CD4-positive, CD25-positive, alpha-beta regulatory T cell (primary cell): ENCODE measurements at places on chromosomes 2 and 18. TPM values are rescaled to one million over a fixed set of nuclear protein-coding genes. Genes with fewer than 3 reads are reported as not detected.

Gene CHRND
- not detected for total RNA-seq

Gene RESP18
- total RNA-seq: not detected

Gene FBXO48
- 2.7 TPM for total RNA-seq

Gene TMEM169
- 4.6 TPM for total RNA-seq

Gene FER1L5
- not detected for total RNA-seq

Gene CD8B2
- total RNA-seq: not detected

Gene SLC4A5
- 12.7 TPM for total RNA-seq

Gene ANKRD30B
- not detected for total RNA-seq

Gene ANKZF1
- total RNA-seq: 123 TPM

Gene SPAST
- total RNA-seq: 20.2 TPM

Gene MAP3K19
- total RNA-seq: not detected

Gene EFR3B
- 0.10 TPM for total RNA-seq

Gene ALPG
- not detected for total RNA-seq

Gene NPHP1
- total RNA-seq: not detected

Gene RGPD4
- not detected for total RNA-seq

Gene ABCA12
- not detected for total RNA-seq

Gene DYNAP
- not detected for total RNA-seq

Gene SCN7A
- not detected for total RNA-seq

Gene GNLY
- total RNA-seq: 2.4 TPM

Gene MARCHF4
- not detected for total RNA-seq

Gene COL4A4
- total RNA-seq: not detected

Gene SERPINB12
- total RNA-seq: not detected

Gene SERPINB2
- not detected for total RNA-seq

Gene SCYGR2
- not detected for total RNA-seq

Gene UGT1A8
- not detected for total RNA-seq

Gene GPBAR1
- 1.2 TPM for total RNA-seq

Gene GKN2
- total RNA-seq: not detected
